ENCODE measurements at places on chromosomes 12 and 14.
A peak's percentile ranks its signal among the peaks of the same experiment; 100 is the strongest.

DNA sequence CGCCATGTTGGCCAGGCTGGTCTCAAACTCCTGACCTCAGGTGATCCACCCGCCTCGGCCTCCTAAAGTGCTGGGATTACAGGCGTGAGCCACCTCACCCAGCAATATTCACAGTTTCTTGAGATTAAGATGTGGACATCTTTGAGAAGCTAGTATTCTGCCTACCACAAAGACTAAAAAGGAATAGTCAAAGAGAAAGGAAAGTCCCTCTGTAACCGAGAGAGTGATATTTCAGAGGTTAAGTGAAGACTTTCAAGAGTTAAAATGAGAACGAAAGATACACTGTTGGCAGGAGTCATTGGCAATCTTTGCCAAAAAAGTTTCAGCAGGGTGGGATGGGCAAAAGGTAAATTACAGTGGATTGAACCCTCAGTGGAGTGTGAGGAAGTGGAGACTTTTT, 15.6 kb downstream of the DGKA start:
- DNase-seq: no peak

- DNase-seq: no peak
Measured at GRCh38 chr14:52272375-52272774, 4.9 kb downstream of the PTGDR start.

GRCh38 chr14:100983710-100984109, 80.2 kb upstream of the RTL1 start:
- DNase-seq: no peak

GRCh38 chr14:49879646-49880204, 13.2 kb upstream of the ARF6 start:
- DNase-seq: no peak

DNA sequence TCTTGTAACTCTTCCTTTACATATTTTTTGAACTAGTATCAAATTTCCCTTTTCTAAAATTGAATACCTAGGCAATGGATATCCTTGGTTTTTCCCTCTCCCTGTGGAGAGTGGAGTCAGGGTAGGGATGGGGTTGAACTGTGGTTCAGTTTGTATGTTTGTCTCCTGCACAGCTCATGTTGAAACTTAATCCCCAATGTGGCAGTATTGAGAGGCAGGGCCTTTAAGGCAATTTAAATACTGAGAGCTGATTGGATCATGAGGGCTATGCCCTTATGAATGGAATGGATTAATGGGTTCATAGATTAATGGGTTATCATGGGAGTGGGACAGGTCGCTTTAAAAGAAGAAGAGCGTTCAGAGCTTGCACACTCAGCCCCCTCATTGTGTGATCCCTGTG, 127.2 kb upstream of the RGS6 start:
- no peak for DNase-seq

GRCh38 chr14:67343601-67344230, 15.9 kb downstream of the ATP6V1D start:
- no peak for DNase-seq

- DNase-seq: peak; percentile 7
Measured at GRCh38 chr14:83706231-83706954, 1823.6 kb upstream of the FLRT2 start.

DNA sequence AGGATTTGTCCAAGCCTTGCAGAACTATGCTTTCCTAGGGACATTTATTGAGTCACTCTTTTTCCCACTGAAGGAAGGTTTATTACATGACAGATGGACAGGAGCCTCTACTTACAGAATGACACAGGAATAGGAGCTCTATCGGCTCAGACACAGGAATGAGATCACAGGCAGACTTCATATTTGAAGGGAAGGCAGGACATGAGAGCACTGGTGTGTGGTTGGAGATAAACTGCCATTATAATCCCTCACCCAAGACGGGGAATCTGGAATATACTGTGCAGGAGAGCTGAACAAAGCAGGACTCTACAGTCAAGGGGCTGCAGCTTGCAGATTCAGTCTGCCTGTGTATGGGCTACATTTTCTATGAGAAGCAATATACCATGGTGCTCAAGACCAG, 26.8 kb upstream of the IL22 start:
- no peak for DNase-seq

- no peak for DNase-seq
Measured at GRCh38 chr14:74979442-74980397, 23.0 kb upstream of the EIF2B2 start.

DNA sequence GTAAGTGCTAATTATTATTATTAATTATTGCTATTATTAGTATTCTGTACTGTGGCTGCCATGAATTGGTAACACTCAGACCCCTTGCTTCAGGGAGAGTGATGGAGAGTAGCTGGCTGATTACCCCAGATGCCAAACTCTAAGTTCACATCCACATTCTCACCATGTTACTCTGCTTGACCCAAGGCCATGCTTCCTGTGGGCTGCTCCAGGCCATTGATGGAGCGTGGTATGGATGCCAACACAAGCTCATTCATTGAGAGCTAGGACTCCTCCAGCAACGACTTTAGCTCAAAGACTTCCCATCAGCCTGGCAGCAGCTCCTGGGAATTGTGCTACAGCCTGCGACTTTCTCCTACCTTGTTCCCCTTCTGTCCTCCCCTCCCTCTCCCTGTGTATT, 233.4 kb downstream of the MSRB3 start:
- no peak for DNase-seq

GRCh38 chr14:76767681-76768656, 6.7 kb downstream of the VASH1 start:
- DNase-seq: no peak

- DNase-seq: no peak
Measured at GRCh38 chr12:64915242-64915641, 90.8 kb downstream of the TBC1D30 start.

- DNase-seq: no peak
Measured at GRCh38 chr14:22026527-22026926, 352.9 kb upstream of the OR4E1 start.

- no peak for DNase-seq
Measured at GRCh38 chr12:32444895-32445294, 45.5 kb downstream of the FGD4 start.

DNA sequence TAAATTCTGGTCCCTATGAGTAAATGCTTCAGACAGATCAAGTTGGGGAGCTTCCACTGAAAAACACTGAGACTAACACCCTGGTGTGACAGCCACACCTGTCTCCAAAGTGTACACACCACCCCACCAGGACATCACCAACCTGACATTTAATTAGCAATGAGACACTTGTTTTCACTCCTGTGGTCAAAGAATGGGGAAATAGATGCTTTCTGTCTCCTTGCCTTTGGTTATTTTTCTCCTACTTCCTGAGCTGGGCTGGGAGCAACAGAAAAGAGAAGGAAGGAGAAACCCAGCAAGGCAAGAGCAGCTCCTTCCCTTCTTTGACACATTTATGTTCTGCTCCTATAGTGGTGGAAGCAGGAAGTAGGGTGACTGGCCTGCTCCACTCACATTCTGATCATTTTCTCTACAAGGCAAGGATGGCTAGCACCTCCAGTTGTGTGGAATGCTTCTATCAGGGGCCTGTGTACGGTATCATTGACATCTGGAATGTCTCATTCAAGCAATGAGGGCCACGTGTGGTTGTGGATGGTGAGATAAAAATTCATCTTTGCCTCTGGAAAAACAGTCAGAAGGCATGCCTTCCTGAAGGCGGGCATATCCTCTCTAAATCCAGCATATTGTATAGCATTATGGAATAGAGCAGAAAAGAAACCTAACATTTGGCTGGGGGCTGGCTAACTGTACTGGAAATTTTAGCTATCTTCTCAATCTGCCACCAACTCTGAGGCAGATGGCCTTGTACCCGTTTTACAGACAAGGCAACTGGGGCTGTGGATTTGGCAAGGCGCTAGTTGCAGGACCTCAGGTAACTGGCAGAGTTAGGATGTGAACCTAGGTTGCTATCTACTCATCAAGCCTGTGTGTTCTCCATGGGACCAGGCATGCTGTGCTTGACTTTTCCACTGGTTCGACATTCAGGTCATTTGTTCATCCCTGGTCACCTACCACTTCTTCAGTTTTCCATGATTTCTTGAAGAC, 24.8 kb upstream of the LGALS3 start:
- no peak for DNase-seq

DNA sequence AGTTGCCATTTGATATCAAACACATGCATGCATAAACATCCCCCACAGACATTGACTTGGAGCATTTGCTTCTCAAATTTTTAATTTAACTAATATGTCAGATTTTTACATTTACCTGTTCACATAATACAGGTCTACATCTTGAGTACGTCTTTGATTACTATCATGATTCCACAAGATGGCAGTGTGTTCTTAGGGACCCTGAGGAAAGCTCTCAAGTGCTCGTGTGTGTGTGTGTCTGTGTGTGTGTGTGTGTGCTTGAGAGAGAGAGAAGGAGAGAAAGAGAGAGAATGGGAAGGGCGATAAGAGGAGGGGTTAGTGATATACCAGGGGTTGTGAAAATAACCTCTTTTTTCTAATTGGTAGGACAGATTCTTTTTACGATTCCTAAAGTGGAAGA, 167.1 kb upstream of the OR4E1 start:
- DNase-seq: no peak

DNA sequence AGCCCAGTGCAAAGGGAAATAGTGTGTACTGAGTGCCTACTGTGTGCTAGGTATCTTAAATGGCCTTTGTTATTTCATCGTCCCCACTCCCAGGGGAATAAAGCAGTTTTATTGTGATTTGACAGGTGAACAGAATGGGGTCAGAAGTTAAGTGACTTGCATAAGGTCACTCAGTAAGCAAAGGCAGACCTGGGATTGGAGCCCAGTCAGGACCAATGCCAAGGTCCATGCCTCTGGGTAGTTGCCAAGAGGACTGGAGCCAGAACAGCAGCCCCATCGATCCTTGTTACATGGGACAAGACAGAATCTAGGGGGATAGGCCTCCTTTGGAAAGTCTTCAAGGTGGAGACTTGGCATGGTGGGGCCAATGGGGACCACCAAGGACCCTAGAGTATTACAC, 227.4 kb upstream of the PWP1 start:
- DNase-seq: no peak

DNA sequence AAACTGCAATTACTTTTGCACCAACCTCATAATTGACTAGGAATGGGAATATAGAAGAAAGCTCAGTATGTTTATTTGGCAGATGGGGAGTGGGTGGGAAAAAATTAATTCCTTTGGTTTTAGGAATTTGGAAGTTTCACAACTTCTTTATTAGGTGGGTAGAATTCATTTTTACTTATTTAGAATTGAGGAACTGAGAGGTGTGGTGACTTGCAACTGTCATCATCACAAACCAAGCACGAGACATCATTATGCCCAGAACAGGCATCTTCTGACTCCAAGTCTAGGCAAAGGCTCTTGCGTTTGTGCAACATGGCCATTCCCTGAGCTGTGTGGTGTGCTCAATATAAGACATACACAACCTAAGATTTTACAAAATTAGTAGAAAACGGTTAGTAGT, 380.0 kb downstream of the ATP23 start:
- DNase-seq: no peak
